Myocyte (in vitro differentiated cells): ENCODE measurements at places on chromosomes 16 and 17. TPM values are rescaled to one million over a fixed set of nuclear protein-coding genes. Genes with fewer than 3 reads are reported as not detected.

DNA sequence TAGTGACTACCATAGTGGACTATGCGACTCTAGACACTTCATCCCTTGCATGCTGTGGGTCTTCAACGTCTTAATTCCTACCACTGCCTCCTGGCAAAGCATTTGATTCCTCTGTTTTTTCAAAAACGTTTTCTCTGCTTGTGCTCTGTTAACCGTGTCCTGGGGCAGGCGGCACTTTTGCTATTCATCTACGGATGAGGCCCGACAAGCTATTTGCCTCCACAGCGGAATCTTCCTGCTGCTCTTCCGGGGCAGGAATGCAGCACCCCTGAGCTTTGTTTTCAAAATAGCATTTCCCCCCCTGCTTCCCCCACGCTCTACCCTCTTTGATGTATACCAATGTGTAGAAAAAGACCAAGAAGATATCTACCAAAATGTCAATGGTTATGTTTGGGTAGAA, 39.8 kb upstream of the METTL16 start:
- DNase-seq: no peak

Gene RBBP6
- 38.4 and 56.4 TPM in 2 replicates for total RNA-seq

DNA sequence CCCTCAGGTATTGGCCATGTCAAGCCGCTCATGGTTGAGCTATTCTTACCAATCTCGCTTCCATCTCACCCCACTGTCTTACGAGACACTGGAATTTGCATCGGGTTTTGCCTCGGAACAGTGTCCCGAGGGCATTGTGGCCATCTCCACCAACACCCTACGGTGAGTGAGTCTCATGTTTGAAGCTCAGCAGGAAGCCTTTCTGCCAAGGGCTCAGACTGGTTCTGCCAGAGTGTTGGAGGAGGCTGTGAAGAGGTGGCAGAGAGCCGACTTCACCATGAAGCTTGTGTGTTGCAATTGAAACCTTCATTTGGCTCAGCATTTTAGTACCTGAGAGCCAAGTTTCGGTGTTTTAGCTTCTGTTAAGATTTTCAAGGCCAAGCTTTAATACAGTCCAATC, 38.0 kb downstream of the SF3B3 start:
- DNase-seq: no peak

DNA sequence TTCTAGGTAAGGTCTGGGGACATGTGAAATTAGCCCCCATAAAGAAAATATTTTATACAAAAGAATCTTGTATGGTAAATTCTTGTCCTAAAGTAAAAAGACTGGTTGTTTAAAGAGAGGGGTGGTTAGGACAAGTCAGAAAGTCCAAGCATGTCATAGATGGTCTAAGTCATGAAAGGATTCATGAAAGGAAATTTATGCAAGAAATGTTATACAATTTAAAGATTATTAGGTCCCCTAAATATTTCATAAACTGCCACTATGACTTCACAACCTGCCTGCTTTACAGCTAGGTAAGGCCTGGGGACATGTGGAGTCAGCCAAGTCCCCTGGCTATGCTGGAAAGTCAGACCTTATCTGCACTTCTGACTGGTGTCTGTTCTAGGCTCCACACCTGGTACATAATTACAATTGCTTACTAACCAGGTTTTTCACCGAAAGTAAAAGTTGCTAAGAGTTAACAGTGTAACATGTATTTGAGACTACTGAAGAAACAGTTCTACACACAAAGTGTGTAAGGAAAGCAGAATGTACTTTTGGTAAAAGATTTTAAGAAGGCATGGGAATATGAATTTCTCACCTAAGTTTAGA, 17.0 kb downstream of the N4BP1 start:
- DNase-seq: no peak

Gene DNAJC7
- 85.9 and 103 TPM in 2 replicates for total RNA-seq

Gene TMC8
- not detected in 2 replicates for total RNA-seq

- peak; percentile 26 for DNase-seq
Measured at GRCh38 chr17:3475812-3476610, at the start of gene ASPA. ASPA (plus strand) TSS chr17:3475997; CDS start chr17:3476160, 163 bp downstream.

GRCh38 chr16:6356911-6357310, 975.7 kb upstream of the RBFOX1 start:
- DNase-seq: no peak

GRCh38 chr17:31148205-31148604, 53.4 kb downstream of the NF1 start:
- no peak for DNase-seq

Gene GNG13
- not detected in 2 replicates for total RNA-seq

DNA sequence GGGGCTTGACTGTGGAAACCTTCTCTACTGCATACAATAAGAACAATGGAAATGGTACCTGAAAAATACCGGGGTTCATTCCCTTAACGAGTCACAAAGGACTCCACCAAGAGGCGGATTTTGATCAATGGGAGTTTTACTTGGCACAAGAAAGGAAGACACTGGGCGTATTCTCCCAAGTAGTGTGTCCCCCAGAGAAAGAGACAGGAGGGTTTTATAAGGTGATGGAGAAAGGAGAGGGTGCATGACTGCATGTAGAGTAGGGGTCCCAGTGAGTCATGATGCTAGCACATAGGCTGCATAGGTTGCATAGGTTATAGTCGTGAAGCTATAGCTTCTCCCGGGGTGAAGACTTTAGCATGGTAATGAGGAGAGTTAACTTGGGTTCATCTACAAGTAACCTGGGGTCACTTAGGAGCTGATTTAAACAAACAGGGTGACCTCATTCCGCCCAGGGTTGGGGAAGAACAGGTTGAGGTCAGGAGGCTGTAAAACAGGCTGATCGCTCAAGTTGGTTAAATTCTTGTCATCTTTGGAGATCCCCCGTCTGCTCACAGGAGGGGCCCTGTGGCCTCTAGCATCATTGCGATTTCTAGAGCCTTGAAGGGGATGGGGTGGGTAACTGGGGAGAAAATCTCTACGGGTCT, 1.5 kb downstream of the MPV17L start:
- no peak for DNase-seq

GRCh38 chr16:987906-988305, 6.3 kb downstream of the SOX8 start:
- no peak for DNase-seq

GRCh38 chr17:34826332-34826731, 134.9 kb downstream of the CCT6B start:
- no peak for DNase-seq

- DNase-seq: peak; percentile 61
Measured at GRCh38 chr17:57572062-57572461, 173.0 kb downstream of the CCDC182 start.

GRCh38 chr17:80529104-80529903, 15.3 kb upstream of the RPTOR start:
- DNase-seq: peak; percentile 86

Gene MSLN
- total RNA-seq: not detected in 2 replicates

Gene GNGT2
- not detected in 2 replicates for total RNA-seq

Gene FOXN1
- total RNA-seq: not detected in 2 replicates

DNA sequence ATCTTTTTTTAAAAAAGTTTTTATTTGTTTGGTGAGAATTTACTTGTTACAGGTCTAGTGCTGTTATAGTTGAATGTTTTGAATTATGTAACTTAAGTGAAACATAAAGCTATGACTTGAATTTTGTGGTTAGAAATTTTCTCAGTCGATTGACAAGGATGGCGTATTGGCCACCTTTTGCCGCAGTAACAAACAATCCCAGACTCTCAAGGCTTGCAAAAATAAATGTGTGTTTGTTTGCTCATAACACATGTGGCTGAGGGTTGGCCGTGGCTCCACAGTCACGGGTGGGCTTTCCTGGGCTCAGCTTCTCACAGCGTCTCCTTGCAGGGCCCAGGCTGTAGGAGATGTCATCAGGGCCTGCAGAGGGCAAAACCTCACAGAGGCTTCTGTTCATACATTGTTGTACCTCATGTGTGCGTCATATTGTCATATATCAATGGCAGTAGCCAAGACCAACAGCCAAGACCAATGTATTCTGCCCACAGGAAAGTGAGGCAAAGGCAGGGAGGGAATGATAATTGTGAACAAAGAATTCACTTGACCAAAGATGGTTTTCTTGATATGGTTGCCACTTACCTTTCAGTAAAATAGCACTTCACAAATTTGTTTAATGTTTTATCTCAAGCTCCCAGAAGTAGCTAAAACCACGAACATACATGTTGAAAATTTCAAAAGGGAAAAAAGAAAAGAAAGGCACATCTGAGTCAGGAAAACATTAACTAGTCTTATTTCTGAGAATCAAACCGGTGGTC, 93.5 kb downstream of the WWOX start:
- no peak for DNase-seq

Gene VEZF1
- total RNA-seq: 49.2 and 57.7 TPM in 2 replicates

DNA sequence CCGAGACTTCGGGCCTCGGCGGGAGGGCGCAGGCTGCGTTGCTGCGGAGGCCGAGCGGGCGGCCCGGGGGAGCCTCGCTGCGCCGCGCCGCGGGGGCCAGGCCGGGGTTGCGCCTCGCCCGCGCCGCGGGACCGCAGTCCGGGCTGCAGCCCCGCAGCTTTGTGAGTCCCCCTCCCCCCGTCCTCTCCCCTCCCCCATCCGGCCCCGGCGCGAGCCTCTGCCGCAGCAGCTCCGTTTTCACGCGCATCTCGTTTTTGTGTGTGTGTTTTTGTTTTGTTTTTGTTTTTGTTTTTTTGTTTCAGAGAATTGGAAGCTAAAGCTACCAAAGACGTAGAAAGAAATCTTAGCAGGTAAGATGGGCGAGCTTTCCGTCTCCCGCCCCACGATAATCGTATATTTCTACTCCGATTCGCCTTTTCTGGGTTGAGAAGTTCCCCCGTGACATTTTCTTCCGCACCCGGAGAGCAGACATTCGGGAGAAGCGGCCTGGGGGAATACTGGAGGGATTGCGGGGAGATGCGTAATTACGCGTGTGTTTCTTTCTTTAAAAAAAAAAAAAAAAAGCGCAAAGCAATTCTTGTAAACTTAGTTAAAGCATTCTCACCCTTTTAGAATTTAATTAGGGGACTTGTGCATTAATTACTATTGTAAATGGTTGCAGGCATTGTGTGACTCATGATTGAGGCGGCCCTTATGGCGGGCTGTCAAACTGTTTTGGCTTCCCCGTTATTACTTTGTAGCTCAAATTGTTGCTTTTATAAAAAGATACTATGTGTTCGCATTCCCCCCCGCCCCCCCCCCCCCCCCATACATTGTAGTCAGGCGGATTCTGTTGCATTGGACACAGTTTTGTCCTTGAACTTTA, 732 bp downstream of the TNRC6A start:
- peak; percentile 16 for DNase-seq

DNA sequence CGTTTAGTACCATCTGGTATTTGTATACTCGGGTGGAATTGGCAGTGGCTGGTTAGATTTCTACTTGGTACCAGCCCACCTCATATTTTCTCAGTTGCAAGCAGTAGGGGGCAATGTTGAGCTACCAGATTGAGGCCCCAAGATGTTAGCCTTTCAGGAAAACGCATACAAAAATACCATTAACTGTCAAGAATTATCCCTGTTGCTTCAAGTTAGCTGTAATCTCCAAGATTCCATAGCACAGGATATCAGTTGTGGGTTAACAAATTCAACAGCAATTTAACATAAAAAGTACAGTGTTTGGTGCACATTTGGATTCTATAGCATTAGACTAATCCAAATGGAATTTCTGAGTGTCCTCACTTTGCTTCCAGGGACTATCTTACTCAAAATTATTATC, 188.2 kb downstream of the FTO start:
- peak; percentile 76 for DNase-seq

DNA sequence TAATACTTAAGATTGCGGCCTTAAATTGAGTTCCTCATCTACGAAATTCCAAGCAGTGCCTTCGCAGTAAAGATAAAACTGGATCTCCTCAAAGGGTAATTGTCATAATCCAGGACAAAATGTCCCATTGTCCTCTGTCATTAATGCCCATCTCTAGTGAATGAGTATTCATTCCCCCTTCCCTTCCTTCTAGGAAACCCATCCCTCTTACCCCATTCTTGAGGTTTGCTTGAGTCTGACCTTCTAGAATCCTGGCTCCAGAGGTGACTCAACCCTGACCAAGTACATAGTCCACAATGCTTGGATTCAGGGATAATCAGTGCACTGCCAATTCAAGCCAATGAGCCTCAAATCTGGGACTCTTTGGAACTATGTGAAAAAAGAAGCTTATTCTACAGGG, 47.0 kb upstream of the MAF start:
- no peak for DNase-seq

Gene TBC1D3E
- not detected in 2 replicates for total RNA-seq

DNA sequence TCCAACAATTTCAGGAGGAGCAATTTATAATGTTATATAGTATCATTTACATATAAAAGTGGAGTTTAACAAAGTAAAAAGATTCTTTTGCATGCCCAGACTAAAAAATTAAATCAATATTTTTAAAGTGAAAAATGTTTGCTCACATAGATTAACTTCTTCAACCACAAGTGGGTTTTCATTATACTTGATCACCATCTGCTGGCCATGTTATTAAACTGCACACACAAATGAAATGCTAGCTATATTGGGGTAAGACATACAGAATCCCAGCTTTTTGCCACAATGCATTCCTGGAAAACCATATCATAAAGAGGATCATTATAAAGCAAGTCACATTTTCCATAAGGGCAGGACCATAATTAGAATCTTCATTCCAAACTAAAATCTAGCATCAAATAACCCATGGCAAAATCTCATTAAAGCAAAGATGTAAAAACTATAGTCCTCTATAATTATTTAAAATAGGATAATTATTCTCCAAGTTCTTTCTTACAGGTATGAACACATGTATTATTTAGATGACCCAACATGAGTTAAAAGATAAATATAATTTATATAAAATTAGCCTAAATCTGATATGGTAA, 26.3 kb downstream of the CEP112 start:
- DNase-seq: peak; percentile 56

DNA sequence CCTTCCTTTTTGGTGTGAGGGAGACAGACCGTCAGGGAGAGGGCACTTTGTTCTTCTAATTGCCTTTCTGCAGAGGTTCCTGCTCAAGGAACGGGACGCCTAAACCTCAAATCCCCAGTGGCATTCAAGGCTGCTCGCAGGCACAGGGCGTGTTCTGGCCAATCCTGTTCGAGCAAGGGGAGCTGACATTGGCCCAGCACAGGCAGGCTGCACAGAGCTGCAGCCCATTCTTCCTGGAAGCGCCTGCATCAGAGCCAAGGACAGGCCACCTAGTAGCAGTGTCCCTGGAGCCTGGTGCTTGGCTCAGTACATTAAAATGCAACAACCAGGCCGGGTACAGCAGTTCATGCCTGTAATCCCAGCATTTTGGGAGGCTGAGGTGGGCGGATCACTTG, 72.2 kb upstream of the CREBBP start:
- peak; percentile 66 for DNase-seq

- no peak for DNase-seq
Measured at GRCh38 chr17:41540921-41541625, 13.0 kb upstream of the KRT19 start.

DNA sequence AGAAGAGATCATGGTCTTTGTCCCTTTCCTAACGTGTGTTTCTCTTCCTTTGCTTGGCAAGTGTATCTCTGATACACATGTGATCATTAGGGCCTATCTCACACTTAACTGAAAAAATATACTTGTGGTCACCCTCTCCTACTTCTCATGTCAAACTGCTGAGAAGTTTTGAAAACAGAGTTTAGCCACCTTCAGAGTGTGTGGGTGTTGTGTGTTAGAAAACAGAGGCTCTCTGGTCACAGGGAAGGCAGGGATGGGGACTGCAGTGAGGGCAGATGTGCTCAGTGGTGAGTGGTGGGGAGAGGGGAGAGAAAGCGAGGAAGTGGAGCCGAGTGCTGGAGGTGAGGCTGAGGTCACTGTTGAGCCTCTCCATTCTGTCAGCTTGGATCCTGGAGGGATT, 29.4 kb downstream of the GRB7 start:
- no peak for DNase-seq

GRCh38 chr16:12906271-12906670, 4.9 kb downstream of the SHISA9 start:
- DNase-seq: peak; percentile 57
